ENCODE measurements at places on chromosomes 4 and X.

- no peak for DNase-seq
Observed at GRCh38 chr4:14254252-14254651, 626.7 kb upstream of the BOD1L1 start.

DNA sequence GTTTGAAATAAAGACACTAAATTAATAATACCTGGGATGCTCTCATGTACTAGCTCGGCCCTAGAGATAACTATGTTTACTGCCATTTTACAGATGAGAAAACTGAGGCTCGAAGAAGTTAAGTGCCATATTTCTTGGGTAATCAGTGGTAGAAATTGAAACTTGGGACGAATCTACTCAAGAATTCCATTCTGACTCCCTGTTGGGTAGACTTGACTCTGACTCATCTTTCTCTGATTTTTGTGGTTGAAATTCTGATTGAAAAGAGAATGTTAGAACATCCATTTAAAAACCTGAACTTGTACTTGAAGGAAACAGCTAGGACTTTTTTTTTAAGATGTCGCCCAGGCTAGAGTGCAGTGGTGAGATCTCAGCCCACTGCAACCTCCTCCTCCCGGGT, 50.1 kb upstream of the NSUN7 start:
- no peak for DNase-seq

GRCh38 chr4:26819026-26819425, 41.6 kb upstream of the STIM2 start:
- no peak for DNase-seq

DNA sequence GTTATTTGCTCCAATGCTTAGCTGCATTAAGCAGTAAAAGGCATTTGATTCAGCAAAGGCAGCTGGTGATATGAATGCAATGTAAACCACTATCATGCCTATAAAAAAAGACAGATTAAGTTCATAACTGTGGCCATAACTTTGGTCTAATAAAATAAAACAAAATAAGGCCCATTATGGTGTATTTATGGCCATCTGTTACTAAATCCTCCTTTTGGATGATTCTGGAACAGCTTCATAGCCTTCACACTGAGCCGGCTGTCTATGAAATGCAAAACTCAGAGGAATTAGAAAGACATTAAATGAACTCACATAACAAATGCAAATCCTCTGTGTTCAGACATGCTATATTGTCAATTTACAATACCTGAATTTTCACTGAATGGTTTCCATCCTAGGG, 223.7 kb upstream of the FAT4 start:
- no peak for DNase-seq

DNA sequence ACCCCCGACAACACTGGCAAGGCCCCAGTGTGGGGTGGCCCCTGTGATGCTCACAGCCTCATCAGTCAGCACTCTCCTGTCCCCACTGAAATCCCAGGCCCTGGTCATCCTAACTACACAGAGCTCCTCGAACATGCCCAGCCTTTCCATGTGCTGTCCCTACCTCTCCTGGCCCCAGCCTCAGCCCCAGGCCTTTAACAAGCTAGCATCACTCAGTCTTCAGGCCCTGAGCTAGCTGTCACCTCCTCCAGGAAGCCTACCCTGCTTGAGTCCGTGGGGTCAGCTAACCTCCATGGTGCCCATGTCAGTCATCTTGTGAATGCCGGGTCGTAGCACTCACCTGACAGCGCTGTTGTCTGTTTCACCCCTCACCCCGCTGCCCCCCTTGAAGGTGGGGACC, 25.6 kb upstream of the C4orf50 start:
- no peak for DNase-seq

DNA sequence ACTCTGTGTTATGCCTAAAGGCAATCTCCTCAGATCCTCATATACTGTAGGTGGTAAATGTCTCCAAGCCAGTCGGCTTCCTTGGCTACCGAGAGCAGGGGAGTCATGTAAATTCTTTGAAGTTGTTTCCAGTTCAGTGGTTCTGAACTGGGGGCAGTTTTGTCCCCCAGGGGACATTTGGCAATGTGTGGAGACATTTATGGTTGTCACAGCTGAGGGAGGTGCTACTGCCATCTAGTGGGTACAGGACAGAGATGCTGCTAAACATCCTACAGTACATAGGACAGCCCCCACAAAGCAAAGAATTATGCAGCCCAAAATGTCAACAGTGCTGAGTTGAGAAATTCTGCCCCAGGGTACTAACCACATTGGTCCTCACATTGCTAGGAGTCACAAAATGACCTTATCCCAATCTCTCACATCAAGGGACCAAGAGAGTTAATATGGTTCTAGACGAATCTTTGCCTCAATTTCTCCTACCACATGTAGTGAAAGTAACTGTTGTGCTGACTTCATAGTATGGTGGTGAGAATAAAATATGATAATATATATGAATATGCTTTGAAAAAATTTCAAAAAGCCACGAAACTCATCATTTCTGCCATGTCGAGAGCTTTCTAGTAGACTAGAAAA, 104.4 kb upstream of the ARHGAP24 start:
- peak; percentile 33 for DNase-seq

DNA sequence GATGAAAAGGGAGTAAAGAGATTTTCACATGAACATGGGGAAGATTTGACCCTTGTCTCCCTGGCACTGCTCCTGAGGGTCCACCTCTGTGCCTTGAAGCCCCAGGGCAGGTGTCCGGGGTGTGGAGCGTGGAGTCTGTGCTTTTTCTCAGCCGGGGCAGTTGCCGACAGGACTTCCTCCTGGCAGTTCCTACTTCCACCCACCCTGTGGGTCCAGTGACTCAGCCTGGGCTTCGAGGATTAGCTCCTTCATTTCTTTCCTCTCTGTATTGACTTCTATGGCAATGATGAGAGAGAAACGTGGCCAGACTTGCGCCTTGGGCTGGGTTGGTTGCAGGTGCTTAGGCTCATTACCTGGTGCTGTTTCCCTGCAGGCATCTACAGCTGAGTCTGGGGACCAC, 35.9 kb upstream of the CLCN4 start:
- no peak for DNase-seq

- DNase-seq, result no peak
Observed at GRCh38 chrX:3743801-3744439, 30.5 kb upstream of the PRKX start.

GRCh38 chr4:39719804-39720580, 22.1 kb downstream of the UBE2K start:
- DNase-seq, result no peak

DNA sequence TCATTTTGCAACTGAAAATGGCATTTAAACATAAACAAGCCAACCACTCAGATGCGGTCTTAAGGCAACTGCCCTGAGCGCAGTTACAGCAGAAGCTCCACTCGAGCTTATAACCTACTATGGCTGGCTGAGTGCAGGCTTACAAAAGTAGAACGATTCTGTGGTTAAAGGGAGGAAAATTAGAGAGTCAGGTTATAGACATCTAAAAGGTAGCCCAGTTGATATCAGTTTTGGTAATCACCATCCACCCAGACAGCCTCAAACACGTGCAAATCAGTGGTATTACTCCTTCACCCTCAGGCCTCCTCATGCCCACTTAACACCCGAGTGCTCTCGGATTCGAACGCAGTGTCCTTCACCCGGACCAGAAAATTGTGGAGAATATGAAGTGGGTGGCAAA, 3.1 kb downstream of the LEF1 start:
- DNase-seq, result no peak

GRCh38 chr4:175125410-175126068, 207.4 kb downstream of the ADAM29 start:
- DNase-seq, result no peak

GRCh38 chr4:8427262-8427661, 13.3 kb downstream of the ACOX3 start:
- no peak for DNase-seq

All from KG1 (cell line).